ENCODE measurements at places on chromosomes 2 and 18.

DNA sequence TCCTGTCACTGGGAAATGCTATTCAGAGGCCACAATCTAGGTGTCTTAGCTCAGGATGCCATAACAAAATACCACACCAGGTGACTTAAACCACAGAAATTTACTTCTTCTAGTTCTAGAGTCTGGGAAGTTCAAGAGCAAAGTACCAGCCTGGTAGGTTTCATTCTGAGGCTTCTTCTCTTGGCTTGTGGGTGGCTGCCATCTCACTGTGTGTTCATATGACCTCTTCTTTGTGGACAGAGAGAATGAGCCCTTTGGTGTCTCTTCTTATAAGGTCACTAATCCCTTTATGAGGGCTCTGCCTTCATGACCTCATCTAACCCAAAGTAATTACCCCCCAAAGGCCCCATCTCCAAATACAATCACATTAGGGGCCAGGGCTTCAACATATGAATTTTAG is 57.3 kb downstream of the RHOB start:
- DNase-seq: no peak

GRCh38 chr2:3674066-3674845 is 16.3 kb downstream of the ALLC start:
- no peak for DNase-seq

- DNase-seq: peak; percentile 77
Observed at GRCh38 chr2:9474361-9475057, at the start of gene IAH1. Gene IAH1 (plus strand): TSS chr2:9474551. CDS start chr2:9474567, 16 bp downstream.

DNA sequence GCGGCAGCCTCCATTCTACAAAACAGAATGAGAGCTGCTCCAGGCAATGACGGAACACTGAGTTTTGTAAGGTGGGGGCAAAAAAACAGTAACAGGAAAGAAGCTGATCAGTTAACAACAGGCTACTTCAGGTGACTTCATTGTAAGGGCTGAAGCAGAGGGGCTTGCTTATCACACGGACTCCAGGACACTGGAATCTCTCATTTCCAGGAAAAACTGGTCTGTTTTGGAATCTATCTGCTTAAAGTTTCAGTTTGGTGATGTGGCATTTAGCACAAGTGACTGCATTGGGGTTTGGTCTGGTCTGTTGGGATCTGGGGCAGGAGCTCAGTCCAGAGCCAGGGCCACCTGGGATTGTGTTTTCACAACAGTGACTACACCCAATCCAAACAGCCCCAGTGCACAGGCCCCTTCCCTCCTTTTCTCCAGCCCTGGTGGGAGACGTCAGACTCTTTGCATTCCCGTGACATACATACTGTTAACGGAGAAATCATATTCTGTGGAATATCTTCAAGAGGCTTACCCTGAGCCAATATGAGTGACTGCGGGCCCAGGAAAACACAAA is 14.1 kb downstream of the AMER3 start:
- no peak for DNase-seq

GRCh38 chr2:234425639-234426603 is 71.0 kb downstream of the ARL4C start:
- DNase-seq: no peak

DNA sequence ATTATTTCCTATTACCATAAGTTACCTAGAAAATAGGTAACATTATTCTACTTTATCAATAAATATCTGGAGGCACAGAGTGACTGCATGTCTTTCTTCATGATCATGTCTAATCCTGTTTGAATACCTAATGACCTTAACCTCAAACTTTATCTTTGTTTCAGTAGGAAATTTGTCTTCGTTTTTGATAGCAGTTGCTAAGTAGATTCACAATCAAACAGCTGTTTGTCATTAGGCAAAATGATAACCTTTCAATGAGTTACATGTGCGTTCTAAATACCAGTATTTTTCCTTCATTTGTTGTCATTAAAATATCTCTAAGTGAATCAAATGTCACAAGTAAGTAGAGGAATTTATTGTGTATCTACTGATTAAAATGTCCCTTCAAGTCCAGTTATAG is 473.8 kb downstream of the NRXN1 start:
- no peak for DNase-seq

DNA sequence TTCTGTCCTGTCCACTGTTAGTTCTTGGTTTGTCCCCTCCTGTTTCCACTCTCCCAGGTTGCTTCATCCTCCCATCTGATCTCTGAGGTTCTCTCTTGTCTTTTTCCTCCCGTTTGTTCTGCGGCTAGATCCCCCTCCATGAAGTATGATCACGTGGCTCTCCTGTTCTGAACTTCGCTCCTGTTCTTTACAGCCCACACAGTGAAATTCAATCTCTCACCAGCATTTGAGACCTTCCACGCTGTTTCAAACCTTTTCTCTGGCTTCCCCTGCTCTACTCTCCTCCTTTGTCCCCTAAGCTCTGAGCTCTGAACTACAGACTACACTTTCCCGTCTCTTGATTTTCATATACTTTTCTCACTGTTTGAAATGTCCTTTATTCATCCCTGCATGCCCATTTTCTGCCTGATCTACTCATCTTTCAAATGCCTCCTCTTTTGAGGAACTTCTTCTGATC is 83.5 kb downstream of the OSBPL6 start:
- DNase-seq: peak; percentile 23

- peak; percentile 81 for DNase-seq
Observed at GRCh38 chr2:216690853-216691741, 4.3 kb downstream of the IGFBP5 start.

DNA sequence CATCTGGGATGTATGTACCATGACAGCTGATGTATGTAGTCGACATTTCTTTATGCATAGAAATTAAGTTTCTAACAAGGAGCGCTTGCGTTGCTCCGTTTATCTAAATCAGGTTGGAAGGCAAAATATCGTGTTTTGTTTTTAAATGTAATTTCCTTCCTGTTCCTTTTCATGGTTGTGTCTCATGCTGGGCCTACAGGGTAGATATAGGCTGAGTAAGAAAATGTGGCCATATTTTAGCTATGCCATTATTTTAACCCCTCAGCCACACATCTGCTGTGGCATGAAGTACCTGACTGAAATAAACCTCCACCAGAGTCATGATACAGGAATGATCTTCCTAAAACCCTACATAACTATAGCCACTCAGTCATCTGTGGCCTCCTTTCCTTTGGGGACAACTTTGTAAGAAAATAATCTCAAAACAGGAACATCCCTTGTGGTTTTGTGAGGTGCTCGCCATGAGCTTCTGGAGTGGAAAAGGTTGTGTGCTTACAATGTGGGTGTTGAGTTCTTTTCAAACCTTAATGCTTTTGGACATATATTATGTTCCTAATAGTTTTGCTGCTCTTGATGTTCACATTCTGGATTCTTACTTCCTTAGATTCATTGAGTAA is 214.3 kb downstream of the FAM210A start:
- DNase-seq: no peak

All from GM23248 (cell line).